ENCODE measurements at places on chromosomes 6 and 20. TPM values are rescaled to one million over a fixed set of nuclear protein-coding genes. Genes with fewer than 3 reads are reported as not detected.

The ARMC12 gene
- total RNA-seq: 3.0 TPM

The TBX18 gene
- total RNA-seq: under 0.01 TPM

GRCh38 chr20:19926591-19926990 lies 90.6 kb upstream of the NAA20 start:
- DNase-seq: no peak

DNA sequence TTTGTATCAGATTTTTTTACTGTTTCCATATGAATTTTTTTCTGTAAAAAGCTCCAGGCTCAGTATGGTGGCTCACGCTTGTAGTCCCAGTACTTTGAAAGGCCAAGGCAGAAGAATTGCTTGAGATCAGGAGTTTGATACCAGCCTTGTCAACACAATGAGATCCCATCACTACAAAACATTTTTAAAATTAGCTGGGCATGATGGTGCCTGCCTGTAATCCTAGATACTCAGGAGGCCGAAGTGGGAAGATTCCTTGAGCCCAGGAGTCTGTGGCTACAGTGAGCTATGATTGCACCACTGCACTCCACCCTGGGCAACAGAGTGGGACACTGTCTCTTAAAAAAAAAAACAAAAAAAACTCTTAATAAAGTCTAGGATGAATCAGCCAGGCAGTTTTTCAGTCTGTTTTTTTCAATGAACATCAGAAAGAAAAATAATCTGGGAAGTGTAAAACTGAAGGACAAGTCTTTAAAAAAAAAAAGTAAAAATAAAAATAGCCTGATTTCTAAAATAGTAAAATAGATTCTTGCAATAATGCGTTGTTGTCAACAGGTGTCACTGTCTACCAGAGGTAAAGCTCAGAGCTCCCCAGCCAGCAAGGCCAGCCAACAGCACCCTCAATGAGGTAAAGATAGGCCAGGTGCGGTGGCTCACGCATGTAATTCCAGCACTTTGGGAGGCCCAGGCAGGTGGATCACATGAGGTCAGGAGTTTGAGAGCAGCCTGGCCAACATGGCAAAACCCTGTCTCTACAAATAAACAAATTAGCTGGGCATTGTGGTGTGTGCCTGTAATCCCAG lies 9.3 kb upstream of the ATG5 start:
- DNase-seq: peak; percentile 59

GRCh38 chr6:35581633-35582032 lies 68.9 kb upstream of the TULP1 start:
- DNase-seq: no peak

DNA sequence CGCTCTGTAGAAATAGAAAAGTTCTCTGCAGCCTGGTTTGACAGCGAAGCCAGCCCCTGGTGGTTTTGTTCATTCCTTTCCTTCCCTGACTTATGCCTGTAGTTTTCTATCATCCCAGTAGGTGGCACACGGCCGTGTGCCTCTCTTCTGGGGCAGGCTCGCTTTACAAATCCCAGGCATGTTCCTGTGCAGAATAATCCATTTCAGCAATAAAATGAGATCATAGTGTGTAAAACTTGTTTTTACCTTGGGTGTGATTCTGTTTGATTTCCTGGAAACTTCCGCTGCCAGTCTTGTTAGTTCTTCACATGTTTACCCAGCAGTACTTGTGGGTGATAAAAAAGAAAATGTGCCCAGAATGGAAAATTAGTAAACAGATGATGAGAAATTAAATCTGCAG lies 7.4 kb upstream of the INSM1 start:
- peak; percentile 74 for DNase-seq

DNA sequence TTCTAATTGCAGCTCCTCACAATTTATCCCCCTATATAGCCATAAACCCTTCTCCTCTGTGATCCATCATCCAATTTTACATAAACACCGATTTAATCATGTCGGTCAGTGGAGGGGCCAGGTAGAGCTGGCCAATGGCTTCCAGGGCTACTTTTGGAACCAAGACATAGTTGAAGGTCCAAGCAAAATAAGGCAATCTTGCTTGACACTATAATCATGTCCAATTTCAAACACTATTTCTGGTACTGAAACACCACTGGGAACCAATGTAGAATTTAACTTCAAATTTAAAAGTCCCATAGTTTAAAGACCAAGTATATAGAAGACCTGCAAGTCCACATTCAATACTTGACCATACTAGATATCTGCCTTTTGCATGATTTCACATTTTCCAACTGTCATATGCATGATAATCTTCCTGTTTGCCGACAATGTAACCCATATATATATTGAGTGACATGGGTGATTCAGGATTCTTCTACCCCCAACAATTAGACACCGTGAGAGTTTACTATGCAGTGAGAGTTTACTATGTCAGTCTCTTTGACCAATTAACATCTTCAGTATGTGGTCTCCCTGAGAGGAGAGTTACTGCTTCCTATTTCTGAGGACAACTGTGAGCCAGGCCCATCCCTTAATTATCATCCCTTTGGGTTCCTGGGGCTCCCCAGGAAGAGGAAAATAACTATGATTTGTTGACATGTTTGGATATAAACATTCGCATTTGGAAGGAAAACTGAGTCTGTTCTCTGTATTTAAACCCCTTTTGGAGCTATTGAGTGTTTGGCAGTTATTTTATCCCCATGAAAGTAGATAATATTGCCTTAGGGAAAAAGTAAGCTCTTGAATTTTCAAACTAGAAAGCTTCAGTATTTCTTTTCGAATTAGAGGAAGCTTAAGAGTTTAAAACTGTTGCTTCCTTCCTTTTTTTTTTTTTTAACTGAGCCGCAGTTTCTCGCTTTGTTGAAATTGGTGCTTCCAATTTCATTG lies 31.8 kb downstream of the SAMD3 start:
- DNase-seq: no peak

- DNase-seq: no peak
These were observed 153.7 kb upstream of the PRDM1 start for GRCh38 chr6:105932440-105932839.

DNA sequence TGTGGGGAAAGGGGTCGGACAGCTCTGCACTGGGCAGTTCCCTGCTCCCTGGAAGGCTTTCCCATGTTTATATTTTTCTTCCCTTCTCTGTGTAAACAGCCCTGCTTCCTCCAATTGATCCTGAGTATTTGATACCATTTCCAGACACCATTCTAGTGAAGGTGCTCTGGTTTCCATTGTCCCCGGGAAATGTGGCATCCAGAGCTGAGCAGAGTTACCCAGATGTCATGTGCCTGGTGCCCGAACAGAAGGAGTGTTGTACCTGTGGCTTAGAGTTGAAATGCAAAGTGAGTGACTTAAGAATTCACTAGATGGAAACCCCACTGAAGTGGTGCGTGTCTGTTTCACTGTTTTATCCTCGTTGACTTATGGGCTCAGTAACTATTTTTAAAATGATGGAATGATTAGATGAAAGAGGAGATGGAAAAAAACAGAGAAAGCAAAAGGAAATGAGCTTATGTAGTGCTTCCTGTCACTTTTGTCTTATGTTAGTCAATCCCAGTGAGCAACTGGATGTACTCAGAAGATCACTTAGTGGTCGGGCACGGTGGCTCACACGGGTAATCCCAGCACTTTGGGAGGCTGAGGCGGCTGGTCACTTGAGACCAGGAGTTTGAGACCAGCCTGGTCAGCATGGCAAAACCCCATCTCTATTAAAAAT lies 83.8 kb downstream of the SASH1 start:
- no peak for DNase-seq

GRCh38 chr6:11282245-11282644 lies 49.8 kb upstream of the NEDD9 start:
- DNase-seq: no peak

- no peak for DNase-seq
These were observed 286.8 kb downstream of the ESR1 start for GRCh38 chr6:152094276-152094675.

DNA sequence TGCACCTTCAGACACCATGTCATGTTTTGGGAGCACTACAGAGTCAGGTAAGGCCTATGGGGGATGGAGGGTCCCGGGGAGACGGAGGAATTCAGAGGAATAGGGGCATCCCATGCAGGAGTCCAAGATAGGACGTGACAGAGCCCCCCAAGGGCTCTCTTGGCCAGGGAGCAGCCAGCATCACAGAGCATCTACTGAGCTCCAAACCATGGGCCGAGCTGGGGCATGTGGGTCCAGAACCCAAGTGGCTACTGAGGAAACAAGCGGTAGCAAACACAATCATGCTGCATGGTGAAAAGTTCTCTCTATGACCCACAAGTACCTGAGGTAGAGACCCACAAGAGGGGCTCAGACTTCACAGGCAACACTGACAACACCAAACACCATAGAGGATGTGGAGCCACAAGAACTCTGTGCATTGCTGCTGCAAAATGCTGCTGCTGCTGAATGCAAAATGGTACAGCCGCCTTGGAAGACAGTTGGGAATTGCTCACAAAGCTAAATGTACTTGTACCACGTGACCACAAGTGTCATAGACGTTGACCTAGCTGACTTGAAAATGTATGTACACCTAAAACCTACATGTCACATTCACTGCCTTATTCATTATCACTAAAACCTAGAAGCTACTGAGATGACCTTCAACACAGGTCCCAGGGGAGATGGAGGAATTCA lies 33.4 kb upstream of the MAS1L start:
- no peak for DNase-seq

DNA sequence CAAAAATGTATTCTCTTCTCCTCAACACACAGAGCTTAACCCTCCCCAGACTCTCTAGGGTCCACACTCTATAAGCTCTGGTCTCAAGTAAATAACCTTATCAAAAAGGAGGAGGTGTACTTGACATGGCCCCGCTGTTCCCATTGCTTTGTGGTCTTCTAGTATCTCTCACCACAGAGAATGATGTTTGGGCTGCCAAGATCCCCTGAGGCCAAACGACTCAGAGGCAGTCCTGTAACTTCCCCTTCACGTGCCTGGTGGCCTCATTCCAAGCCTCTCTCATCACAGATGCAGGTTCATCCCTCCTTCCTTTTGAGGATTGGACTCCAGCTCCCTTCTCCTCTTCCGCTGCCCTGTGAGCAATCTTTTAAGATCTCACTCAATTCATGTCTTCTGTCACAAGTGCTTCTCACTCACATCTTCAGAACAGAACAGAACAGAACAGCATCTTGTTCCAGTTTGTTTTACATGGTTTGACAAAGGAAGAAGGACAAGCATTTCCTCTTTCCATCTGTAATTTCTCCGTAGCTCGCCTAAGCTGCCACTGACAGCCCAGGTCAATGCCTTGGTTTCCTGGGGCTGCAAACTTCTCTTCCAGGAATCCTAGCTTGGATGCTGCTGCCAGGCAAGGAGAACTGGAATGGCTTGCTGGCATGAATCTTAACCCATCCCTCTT lies 541.5 kb downstream of the CD83 start:
- no peak for DNase-seq

DNA sequence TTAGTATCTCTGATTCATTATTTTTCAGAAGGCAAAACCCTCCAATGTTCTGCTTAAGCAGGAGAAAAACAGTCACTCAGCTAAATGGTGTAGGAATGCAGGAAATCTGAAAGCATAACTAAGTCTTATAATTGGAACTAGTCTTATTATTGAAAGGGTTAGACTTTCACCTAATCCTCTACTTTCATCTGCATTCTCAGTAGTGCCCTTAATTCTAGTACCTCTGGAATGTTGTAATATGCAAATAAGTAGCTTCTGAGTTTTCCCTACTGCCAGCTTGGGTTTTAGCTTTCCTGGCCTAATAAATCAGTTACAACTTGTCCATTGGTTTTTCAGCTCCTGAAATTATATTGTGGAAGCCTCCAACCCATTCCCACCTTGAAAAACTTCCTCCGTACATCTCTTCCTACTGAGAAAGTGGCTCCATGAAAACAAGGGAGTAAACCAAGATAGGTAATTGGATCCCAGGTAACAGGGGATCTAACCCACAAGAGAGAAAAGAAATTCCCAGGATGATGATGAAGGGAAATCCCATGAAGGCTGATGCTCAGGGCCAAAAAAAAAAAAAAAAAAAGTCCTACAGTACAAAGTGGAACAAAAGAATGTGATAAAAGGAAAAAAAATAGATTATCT lies 147.0 kb downstream of the TBC1D32 start:
- DNase-seq: no peak
